ENCODE measurements at places on chromosomes 2 and 18. TPM values are rescaled to one million over a fixed set of nuclear protein-coding genes. Genes with fewer than 3 reads are reported as not detected.

PRKCE gene
- polyA plus RNA-seq: 1.9 TPM

KATNAL2 gene
- 2.9 TPM for polyA plus RNA-seq

BCL11A gene
- polyA plus RNA-seq: 6.2 TPM

EVX2 gene
- polyA plus RNA-seq: not detected

UGT1A4 gene
- polyA plus RNA-seq: not detected

NR4A2 gene
- polyA plus RNA-seq: 14.1 TPM

SCN1A gene
- 0.16 TPM for polyA plus RNA-seq

LIMS4 gene
- 24.7 TPM for polyA plus RNA-seq

ASXL2 gene
- 1.4 TPM for polyA plus RNA-seq

CDH2 gene
- 15.4 TPM for polyA plus RNA-seq

GAREM2 gene
- polyA plus RNA-seq: 1.0 TPM
